ENCODE measurements at places on chromosomes 11 and 22.

- DNase-seq, result no peak
These were observed 84.4 kb upstream of the TENM4 start for GRCh38 chr11:79525257-79525656.

- DNase-seq, result peak; percentile 7
These were observed 20.2 kb upstream of the VSTM5 start for GRCh38 chr11:93870616-93871015.

DNA sequence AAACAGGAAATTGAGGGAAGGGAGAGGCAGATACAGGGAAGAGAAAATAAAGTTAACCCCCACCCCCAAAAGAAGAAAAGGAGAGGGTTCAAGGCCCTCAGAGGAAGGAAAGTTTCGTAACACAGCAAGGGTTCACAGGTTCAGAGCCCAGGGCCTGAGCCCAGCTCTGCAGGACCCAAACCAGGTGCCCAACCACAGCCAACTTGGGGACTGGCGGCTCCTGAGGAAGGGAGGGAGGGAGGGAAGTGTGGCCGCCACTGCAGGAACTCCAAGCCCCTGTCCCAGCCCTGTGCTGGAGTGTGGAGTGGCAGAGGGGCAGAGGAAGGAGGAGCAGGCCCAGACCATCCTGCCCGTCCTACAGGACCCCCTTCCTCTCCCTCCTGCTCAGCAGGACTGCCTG lies 59.2 kb downstream of the ELFN2 start:
- DNase-seq, result no peak

- no peak for DNase-seq
These were observed 59.5 kb upstream of the SEZ6L start for GRCh38 chr22:26109686-26110315.

GRCh38 chr11:103525069-103525468 lies 415.8 kb downstream of the DYNC2H1 start:
- no peak for DNase-seq

DNA sequence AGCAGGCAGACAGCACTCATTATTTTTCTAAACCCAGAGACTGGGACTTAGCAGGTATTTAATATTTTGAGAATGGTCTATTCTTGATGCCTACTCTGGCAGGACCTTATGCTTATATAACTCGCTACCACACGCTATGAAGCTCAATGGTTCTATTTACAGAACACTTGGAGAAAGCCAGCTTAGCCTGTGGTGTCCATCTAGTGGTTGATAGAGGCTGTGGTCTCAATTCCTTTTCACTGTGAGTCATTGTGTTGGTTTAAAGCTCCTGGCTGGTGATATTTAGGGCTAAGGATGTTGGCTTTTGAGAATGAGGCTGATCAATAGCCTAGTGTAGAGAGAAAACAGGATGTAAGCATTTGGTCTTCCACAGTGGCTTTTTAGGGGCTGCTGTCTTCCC lies 206.4 kb downstream of the DBX1 start:
- DNase-seq, result peak; percentile 45

- DNase-seq, result peak; percentile 84
These were observed at the start of gene TCIRG1 for GRCh38 chr11:68038718-68039525. Gene TCIRG1 (plus strand): TSS chr11:68039025. CDS start chr11:68041272, 2,247 bp downstream.

DNA sequence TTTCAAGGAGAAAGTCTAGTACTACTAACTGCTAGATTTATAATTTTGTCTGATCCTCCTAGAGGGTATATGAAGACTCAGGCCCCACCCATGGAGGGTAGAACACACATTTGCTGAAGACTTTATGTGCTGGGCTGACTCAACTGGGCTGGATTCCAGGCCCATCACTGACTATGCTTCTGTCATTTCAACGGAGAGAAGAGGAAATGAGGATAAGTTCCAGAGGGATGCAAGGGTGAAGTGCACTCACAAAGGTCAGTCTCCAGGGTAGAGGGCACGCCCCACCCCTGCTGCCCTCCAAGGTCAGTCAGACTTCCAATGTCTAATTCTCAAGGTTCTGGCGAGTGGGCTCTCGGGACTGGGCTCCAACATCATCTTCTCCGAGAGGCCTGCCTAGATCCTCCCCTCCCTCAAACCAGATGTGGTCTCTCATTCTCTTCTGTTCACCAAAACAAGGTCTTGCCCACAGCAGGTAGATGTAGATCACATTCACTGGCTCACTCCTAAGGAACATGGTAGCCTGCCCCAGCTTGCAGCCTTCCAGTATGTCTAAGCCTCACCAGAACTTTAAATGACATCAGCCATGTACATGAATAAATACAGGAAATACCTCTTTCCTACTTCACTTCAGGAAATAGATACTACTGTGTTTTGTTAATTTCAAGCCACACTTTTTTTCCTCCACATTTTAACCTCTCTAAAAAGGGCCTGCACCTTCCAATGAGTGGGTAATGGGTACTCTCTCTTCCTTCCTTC lies 7.3 kb upstream of the C11orf86 start:
- DNase-seq, result no peak

- DNase-seq, result no peak
These were observed 21.5 kb upstream of the LINC01488 start for GRCh38 chr11:69459848-69460539.

DNA sequence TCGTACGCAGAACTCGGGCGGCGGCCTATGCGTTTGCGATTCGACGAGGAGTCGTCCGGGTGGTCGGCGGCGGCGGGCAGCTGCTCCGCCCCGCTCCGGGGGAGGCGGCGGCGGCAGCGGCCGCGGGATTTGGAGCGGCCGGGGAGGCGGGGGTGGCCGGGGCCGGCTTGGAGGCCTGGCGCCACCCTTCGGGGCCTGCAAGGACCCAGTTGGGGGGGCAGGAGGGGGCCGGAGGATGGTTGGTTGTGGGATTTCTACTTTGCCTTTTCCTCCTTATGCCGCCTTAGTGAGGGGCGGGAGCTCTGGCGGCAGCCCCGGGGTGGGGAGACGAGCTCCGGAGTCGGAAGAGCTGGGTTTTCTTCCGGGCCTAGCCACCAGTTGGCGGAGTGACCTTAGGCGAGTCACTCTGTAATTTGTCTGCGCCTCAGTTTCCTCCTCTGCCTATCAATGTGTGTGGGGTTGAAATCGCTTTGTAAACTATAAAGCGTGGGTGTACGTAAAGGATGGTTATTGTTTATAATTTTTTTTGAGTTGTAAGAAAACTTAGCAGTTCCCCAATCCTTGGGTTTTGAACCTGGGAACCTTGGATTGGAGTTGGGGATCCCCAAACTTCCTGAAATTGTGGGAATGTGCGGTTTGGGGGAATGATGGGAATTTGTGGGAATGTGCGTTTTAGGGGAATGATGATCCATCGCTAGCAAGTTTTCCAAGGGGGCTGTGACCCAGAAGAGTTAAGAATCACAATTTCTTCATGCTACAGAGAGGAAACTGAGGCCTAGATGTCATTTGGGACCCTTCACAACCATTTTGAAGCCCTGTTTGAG lies 679 bp downstream of the TUG1 start:
- peak; percentile 57 for DNase-seq

GRCh38 chr11:77814848-77815247 lies 5.7 kb downstream of the RSF1 start:
- DNase-seq, result no peak

DNA sequence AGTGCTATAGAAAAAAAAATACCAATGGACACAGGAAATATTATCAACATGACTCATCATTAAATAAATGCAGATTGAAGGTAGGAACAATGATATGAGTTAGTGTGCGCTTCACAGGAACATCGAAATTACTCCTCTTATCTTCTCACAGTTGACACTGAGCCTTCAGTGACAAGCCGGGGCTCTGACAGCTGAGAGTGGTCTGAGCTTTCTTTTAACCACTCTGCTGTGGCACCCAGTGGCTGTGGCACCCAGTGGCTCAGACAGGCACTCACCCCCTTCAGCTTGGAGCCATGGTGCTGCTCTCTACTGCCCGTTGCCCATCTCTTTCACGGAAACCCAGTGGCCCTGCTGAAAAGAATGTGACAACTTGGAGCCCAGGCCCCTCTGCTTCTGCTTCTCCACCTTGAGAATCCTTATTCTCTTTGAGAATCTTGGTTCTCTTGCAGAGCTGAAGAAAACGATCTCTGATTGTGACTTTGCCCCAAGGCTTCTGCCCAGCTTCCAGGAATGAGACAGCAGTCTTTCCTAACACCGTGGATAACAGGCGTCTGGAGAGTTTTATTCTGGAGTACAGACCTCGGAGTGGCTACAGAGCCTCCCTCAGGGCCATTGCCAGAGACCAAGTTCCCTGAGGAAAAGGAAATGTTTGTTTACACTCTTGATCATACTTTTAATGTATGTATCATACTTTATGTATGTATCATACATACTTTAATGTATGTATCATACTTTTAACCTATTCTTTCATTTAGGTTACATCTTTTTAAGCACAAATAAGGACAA lies 37.1 kb upstream of the OR8B8 start:
- peak; percentile 62 for DNase-seq

DNA sequence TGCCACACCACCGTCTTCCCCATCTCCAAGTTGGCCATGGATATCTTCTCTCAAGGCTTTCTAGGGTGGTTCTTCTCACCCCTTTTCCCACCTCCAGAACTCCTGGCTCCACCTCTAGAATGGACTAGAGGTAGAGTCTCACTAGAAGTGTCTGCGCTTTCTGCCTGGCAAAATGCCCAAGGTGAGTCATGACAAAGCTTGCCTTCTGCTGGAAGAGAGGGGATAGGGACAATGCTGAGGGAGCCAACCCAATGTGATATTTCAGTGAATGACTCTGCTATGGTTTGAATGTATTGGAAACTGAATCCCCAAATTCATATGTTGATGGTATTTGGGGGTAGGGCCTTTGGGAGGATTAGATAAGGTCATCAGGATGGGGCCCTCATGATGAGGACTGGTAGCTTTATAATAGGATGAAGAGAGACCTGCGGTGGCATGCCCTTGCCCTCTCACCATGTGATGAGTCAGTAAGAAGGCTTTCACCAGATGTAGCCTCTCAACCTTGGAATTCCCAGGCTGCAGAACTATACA lies 4.1 kb upstream of the CD82 start:
- peak; percentile 72 for DNase-seq

GRCh38 chr11:12330485-12331231 lies 46.7 kb upstream of the PARVA start:
- DNase-seq, result no peak

DNA sequence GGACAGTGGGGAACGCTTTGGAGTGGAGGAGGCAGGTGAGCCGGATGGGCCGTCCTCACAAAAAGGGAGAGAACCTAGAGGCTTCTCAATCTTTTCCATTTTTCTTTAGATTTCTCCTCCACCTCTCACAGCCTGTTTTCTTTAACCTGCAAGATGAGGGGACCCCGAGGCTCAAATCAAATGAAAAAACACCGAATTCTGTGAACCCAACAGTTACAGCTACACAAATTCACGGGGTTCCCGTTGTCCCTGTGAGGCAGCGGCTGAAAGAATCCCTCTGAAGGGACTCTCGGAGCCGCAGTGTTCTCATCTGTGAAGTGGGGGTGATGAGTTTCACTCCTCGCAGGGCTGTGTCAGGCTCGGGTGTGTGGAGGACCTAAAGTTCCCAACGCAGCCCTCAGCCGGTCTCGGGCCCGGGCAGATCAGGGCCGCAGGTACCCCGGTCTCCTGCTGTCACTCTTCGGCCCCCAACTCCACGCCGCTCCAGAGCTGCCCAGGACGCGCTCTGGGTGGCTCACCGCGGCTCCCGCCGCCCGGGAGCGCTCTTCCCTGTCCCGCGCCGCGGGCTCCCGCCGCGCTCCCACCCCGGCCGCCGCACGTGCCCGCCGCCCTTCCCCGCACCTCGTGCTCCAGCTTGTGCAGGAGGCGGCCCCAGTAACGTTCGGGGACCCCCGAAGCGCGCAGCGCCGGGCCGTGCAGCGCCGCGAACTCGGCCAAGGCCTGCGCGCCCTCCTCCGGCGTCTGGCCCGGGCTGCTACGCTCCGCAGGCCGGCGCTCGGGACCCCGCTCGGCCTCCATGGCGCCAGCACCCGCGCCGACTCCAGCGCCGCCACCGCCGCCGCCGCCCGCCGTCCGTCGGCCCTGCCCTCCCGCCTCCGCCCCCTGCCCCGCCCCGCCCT lies at the start of gene TTLL12:
Gene TTLL12, minus strand, starts transcription at position 863 of the 899 bp plus-strand sequence. Its CDS starts 65 bp downstream, at position 798.
- peak; percentile 43 for DNase-seq

GRCh38 chr11:47915783-47916182 lies 64.6 kb upstream of the PTPRJ start:
- no peak for DNase-seq

DNA sequence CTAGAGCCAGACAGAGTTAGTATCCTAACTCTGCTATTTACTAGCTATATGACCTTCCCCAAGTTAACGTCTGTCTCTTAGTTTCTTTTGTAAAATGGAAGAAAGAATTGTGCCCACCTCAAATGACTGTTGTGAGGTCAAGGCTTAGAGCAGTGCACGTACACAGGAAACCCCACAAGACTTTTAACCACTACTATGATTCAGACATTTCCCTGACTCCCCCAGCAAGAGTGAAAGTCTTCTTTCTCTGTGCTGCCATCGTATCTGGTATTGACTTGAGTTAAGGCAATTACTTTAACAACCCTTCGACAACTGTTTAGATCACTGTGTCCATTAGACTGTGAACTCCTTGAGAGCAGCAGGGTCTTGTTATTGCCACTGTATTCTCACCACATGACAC lies 2.6 kb upstream of the OR52W1 start:
- DNase-seq, result no peak

GRCh38 chr22:25081409-25081824 lies 118.2 kb upstream of the CRYBB3 start:
- DNase-seq, result peak; percentile 77

GRCh38 chr11:10294290-10294953 lies 403 bp upstream of the SBF2 start:
- no peak for DNase-seq

DNA sequence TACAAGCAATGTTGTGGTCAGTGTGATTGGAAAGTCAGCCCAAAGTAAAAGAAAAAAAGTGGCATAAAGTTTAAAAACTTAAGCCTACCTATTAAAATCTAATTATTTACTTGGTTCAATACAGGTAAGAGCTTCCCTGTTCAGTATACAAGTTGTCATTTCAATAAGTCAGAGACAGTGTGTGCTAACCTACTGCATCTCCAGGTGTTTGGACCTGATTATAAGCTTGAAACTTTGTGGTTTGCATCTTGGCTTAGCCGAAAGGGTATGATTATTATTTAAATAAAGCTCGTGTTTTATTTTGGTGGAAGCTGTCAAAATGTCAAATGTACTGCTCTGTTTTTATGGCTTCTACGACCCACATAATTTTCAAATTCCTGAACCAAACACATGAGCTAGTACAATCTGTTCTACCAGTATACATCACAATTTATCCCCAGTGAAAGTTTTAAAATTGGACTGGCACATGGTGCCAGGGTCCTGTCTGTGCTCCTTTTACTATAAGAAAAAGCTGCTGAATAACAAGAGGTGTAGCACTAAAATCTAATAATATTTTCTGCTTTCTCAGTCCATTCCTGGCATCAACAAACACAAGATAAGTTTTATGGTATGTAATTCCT lies 103.9 kb upstream of the ANO3 start:
- no peak for DNase-seq

GRCh38 chr11:16741473-16741872 lies 3.0 kb downstream of the C11orf58 start:
- peak; percentile 16 for DNase-seq

GRCh38 chr22:45775569-45776312 lies 104.1 kb downstream of the ATXN10 start:
- DNase-seq, result no peak

GRCh38 chr11:105738986-105739795 lies 129.3 kb downstream of the GRIA4 start:
- DNase-seq, result no peak
